ENCODE measurements at places on chromosomes 4 and X. TPM values are rescaled to one million over a fixed set of nuclear protein-coding genes. Genes with fewer than 3 reads are reported as not detected.
A peak's percentile ranks its signal among the peaks of the same experiment; 100 is the strongest.

DNA sequence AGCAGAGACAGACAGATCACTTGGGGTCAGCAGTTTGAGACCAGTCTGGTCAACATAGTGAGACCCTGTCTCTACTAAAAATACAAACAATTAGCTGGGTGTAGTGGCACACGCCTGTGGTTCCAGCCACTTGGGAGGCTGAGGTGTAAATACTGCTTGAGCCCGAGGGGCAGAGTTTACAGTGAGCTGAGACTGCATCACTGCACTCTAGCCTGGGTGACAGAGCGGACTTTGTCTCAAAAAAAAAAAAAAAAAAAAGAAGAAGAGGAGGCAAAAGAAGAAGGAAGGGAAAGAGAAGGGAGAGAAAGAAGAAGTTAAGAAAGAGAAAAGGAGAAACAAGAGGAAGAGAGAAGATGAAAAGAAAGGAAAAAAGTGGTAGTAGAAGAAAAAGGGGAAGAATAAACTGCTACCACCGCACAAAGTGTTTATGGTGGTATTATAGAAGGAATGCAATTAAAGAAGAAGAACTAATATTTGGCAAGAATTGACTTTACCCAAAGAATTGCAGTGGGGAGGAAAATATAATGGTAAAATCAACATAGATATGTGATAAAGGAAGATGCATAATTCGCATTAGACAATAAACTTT, 19.6 kb upstream of the NSUN7 start:
- no peaks in the 10 kb centered on the region for H3K36me3 ChIP-seq
- no peak overlapping the region for H3K27ac ChIP-seq
- H3K27me3 ChIP-seq, result no peaks in the 10 kb centered on the region
- DNase-seq, result no peak
- H3K4me3 ChIP-seq, result no peak overlapping the region

DNA sequence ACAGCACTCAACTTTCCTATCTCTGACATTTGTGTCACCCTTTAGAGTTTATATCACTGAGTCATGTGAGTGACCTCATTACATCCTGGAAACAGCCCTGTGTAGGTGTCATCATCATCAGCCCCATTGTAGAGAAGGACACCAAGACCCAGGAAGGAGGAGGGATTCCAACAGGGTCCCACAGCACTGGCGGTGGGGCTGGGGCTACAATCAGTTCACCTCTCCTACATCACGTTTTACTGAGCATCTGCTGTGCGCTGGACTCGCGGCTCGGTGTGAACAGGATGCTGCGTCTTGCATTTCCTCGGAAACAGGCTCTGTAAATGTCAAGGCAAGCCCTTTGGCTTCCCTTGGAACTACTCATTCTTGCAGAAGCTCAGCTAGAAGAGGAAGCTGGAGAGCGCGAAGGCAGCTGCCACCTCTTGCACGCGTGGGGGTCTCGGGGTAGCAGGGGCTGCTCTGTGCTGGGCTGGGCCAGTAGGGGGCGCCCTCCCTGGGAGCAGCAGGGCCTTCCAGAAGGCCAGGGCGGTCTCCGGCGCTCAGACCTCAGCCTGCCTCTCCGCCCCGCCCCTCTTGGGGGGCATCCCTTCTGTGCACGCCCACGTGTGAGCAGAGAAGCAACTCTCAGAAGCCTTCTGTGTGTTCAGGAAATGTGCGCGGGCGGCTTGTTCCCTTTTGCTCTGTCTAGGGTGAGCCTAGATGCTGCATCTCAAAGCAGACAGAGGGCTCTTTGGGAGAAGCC, 29.0 kb downstream of the REELD1 start:
- H3K4me3 ChIP-seq, result no peak overlapping the region
- no peaks in the 10 kb centered on the region for H3K27me3 ChIP-seq
- H3K4me1 ChIP-seq, result peaks cover 17% of the 10 kb centered on the region
- no peak for DNase-seq
- H3K27ac ChIP-seq, result no peak overlapping the region

DNA sequence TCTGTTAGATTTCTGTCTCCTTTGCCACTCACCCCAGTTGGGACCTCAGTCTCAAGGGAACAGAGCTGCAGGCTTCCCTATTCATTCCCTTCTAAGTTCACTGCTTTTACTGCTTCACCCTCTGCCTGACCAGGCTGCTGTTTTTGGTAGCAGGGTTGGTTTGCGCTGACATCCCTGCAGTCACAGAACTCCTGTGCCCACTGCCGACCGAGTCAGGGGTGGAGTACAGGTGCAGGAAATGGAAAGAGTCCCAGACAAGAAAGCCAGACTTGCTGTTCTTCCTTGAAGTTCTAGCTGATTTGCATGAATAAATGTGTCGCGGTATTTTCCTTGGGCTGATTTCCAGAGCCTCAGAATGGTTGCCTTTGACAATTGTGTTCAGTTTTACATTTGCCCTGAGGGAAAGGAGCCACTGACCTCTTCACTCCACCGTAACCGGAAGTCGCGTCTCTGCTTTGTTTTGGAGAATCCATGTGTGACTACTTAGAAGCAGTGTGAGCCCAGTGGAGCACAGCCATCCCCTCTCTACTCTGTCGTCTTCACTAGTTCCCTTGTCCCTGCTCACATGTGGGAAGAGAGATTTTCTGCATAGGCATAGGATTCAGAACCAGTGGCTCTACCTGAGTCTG, 84.8 kb downstream of the TNIP2 start:
- peaks cover 34% of the 10 kb centered on the region for H3K4me1 ChIP-seq
- H3K27ac ChIP-seq, result peak overlapping the region; percentile 93
- peak overlapping the region; percentile 18 for H3K4me3 ChIP-seq
- no peaks in the 10 kb centered on the region for H3K27me3 ChIP-seq

GRCh38 chr4:19155568-19155967, 1096.1 kb upstream of the SLIT2 start:
- H3K4me1 ChIP-seq, result no peaks in the 10 kb centered on the region
- peaks cover 15% of the 10 kb centered on the region for H3K36me3 ChIP-seq
- no peaks in the 10 kb centered on the region for H3K27me3 ChIP-seq

- no peak overlapping the region for H3K27ac ChIP-seq
- no peak overlapping the region for H3K4me3 ChIP-seq
- no peaks in the 10 kb centered on the region for H3K27me3 ChIP-seq
- H3K36me3 ChIP-seq, result peaks cover 7% of the 10 kb centered on the region
Measured at GRCh38 chrX:115423086-115423485, 133.6 kb downstream of the LUZP4 start.

DNA sequence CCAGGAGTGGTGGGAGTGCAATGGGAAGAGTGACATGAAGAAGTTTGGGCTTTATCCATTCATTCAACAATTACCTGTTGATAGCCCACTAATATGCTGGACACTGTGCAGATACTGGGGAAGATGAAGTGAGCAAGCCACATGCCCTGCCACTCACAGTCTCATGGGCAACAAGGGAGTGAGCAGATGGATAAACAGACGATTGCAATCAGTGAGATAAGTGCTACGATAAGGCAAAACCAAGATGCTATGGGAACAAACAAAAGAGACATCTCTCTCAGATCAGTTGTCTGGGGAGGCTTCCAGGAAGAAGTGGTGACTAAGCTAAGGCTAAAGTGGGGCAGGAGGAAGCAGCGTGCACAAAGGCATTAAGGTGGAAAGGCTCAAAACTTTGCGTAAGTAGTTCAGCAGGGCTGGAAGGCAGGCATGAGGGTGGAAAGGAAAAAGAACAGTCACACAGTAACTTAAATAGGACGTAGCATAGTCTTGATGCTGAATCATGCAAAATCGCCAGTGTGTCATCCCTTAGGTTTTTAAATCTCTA, 31.7 kb downstream of the GAB3 start:
- peaks cover 8% of the 10 kb centered on the region for H3K4me1 ChIP-seq
- DNase-seq, result no peak
- H3K4me3 ChIP-seq, result no peak overlapping the region
- H3K27ac ChIP-seq, result no peak overlapping the region

PDLIM3 gene
- 3.2 TPM for total RNA-seq

NDP gene
- 4.3 TPM for total RNA-seq

GPRIN3 gene
- total RNA-seq, result 0.70 TPM

POLN gene
- total RNA-seq, result 5.6 TPM
